ENCODE measurements at places on chromosomes 2 and 18.

GRCh38 chr2:212520340-212520739 is 18.3 kb downstream of the ERBB4 start:
- no peak for DNase-seq

DNA sequence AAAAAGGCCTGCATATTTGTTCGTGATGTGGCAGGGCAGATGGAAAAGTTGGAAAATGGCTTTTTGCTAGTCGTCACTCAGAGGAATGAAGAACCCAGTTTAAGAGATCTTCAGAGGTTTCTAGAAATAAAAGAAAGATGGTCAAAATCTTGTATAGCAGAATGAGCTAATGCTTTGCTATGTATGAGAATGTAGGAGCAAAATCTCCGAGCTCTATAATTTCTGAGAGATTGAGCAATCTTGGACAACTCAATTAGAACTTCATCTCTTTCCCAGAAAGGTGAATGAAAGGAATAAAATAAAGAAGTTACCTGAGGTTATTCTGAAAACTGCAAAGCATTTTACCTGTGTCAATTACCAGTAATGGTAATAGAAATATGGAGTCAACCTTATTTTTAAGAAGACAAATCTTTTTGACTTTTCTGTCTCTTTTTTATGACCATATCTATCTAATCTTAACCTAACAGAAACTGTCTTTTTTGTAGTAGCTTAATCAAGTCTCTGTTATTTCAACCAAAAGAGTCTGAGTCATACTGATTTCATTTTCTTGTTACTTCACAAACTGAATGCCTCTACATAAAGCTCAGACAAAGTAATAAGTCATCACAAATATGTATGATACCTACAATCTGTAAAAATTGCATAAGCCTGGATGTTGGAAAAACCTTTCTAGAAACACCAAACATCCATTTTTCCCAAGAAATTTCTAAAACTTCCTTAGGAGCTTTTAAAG is 32.5 kb downstream of the CCDC68 start:
- DNase-seq = peak; percentile 84

GRCh38 chr18:63192885-63193349 is 126.7 kb downstream of the BCL2 start:
- no peak for DNase-seq

DNA sequence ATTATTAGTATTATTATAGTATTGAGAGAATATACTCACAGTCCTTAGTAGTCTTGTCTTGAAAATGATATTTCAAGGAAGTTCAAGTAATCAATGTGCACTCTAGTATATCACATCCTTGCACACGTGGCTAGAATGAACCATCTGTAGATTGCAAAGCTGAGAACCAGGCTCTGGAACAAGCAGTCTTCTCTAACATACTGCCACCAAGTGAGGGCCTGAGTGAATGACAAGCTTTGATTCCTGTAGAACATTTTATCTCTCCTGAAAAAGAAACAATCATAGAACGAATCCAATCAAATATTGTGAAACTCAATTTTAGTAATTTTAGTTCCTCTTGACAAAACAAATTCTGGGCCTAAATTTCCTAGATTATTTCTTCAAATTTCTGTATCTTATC is 55.3 kb upstream of the SULT1C3 start:
- peak; percentile 55 for DNase-seq

GRCh38 chr2:102975996-102976975 is 214.5 kb downstream of the TMEM182 start:
- DNase-seq = peak; percentile 10

- no peak for DNase-seq
Measured at GRCh38 chr2:174717916-174718315, 46.4 kb downstream of the CHRNA1 start.

DNA sequence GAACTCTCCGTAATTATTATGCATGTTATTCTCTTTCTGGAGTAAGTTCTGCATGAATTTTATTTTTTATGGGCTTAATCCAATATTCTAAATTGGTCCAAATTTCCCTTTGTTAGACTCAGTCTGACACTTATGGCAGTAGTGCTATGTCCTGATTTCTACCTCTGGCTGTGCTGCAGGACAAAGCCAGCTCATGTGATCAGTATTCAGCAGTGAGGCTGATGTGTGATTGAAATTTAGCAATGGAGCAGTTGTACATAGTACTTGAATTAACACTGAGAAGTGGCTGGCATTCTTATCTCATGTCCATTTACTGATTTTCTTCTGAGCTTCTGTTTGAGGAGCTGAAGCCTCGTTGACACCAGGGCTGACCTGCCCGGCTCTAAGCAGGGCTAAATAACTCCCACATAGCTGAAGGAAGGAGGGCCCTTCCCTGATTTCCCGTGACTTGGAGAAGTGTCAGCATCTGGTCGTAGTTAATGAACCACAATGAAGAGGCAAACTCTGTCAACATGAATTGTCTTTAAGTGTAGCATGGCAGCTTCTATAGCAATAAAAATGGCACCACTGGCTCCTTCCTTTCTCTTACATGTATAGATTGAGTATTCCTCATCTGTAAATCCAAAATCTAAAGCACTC is 159.0 kb upstream of the RASGRP3 start:
- DNase-seq = no peak

DNA sequence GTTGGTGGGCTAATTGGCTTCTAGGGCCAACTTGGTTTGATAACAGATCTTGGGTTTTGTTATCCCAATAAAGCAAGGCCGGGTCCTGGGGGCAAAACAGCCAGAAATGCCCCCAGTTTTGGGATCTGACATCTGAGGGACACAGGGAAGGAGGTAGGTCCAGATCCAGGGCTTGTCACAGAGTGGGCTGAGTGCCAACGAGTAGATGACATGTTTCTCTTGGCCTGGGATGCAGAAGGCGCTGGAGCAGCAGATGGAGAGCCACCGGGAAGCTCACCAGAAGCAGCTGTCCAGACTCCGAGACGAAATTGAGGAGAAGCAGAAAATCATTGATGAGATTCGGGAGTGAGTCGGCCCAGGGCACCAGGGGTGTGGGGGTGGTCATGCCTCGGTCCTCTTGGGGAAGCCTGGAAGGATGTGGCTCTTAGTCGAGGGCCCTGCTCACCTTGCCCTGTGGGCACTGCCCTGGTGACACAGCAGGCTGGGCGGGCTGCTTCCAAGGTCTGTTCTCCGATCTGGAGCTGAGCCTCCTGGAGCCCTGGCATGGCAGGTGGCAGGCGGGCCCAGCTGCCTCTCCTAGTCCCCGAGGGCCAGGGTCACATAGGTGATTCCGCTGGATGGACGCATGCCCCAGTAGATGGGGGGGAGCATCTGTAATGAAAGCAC is 40.2 kb upstream of the LYPD6B start:
- DNase-seq = no peak

GRCh38 chr2:44981714-44982108 is 27.5 kb downstream of the SIX2 start:
- peak; percentile 71 for DNase-seq

DNA sequence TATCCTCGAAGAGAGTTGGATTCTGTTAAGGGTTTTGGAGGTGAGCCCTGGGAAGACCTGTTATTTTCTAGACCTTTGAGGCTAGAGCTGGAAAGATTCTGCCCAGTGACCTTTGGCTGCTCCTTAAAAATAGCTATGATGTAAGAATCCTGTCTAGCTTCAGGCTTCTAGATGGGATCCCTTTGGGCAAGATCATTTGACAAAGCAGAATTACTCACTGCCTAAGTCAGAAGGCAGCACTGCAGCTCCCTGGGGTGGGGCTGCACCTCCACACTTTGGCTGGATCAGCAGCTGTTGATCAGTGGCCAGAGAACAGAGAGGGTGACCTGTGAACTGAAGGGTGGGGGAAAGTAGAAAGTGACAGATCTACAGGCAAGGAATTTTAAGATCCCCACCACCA is 103.8 kb downstream of the ASAP2 start:
- peak; percentile 96 for DNase-seq

DNA sequence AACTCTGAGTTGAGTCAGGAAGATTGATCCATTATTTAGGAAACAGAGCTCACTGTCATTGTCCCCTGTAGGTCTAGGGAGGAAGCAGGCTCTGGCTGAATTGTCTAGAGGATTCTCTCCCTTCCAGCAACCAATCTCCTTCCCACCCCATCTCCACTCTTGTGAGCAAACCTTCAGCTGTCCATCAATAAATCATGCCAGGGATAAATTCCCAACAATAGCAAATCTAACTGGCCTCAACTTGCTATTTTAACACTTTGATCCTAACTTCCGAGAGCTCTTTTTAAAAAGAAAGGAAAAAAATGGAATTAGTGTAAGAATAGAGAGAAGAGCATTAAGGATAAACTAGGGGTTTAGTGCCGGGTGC is 53.5 kb downstream of the ATP8B1 start:
- no peak for DNase-seq

DNA sequence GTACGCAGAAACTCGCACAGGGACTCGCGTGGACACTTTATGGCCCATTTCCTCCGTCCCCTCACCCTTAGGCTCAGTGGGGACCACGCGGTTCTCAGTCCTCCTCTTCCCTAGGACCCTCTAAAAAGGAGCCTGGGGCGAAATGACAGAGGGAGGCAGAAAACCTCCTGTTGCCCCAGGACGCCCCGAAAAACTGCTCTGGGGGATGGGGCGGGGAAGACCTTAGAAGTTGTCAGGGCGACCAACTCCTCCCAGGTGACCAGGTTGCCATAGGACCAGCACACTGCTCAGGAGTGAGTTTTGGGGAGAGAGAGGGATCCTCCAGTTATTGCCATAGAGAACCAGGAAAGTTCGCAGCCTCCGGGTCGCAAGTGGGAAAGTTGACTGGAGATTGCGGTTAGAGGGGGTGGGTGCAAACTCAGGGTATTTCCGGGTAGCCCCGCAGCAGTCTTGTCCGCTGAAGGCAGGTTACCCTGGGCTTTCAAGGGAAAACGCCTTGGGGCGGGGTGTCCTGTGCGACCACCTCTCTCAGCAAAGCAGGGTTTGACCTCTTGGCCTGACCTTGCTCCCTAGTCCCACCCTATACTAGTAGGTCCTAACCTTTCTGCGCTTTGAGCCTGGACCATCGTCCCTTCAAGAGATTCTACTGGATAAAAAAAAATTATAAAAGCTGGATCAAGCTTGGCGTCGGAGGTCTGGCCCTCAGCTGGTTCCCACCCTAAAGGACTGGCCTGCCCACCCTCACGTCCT is 7.8 kb upstream of the PAX3 start:
- no peak for DNase-seq

DNA sequence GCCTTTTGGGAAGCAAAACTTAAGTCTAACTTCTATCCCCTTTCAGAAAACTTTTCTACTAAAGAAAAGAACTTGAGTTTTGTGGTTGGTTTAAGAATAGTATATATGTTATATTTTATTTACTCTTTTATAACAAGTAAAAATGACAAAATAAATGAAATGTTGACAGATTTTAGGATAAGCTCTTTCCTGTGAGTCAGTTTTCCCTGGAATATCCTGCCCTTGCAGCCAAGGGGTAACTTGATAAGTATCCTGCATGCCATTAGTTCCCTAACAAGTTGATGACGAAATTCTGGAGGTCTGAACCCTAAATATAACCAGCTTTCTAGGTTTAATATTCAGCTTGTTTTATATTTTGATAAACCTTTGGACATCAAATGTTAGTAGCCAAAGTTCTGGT is 7.3 kb upstream of the HTR2B start:
- DNase-seq = peak; percentile 59

GRCh38 chr2:219198974-219199373 is 7.6 kb upstream of the ZFAND2B start:
- DNase-seq = no peak

GRCh38 chr2:148967056-148967455 is 71.4 kb upstream of the LYPD6B start:
- DNase-seq = no peak

- DNase-seq = no peak
Measured at GRCh38 chr2:148603562-148603920, 41.0 kb upstream of the EPC2 start.

- no peak for DNase-seq
Measured at GRCh38 chr18:7237673-7238272, 6.9 kb downstream of the LRRC30 start.

DNA sequence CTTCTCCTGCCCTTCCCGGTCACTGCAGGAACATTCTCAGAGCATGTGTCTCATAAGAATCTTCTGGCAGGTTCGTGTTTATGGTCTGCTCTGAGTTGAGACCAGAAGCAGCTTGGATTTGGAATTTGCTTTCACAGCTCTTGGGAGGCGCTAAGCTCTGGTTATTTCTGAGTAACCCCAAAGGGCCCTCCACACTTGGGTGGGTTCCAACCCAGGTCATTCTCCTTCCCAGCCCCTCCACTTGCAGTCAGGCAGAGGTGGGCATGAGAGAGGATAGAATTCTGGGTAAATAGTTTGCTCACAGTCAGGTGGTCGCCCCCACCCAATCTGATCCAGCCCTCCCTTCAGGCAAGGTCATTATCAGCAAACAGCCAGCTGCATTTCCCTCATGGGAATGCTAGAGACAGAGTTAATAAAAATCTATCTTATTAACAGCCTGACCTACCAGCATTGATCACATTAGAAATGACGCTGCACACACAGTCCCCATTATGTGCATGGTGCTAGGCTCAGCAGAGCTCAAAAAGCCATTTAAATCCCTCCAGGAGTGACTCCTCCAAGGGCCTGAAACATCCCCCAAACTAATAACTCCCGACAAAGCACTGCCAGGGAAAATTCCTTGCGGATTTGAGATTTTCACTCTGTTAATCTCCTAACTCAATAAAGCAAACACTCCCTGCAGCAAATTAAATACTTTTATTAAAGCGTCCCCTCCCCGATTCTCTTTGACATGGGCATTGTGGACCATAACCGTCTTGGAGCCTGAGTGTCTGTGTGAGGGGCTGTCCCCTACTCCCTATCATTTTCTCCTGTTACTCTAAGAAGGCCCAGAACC is 61.9 kb downstream of the SLC4A5 start:
- DNase-seq = no peak

- DNase-seq = no peak
Measured at GRCh38 chr2:11842336-11842735, 95.9 kb downstream of the LPIN1 start.

- DNase-seq = no peak
Measured at GRCh38 chr2:163649080-163649479, 86.7 kb downstream of the FIGN start.

- no peak for DNase-seq
Measured at GRCh38 chr2:162021516-162022058, 52.4 kb downstream of the DPP4 start.

GRCh38 chr18:57789090-57789489 is 14.0 kb downstream of the ATP8B1 start:
- peak; percentile 66 for DNase-seq

- DNase-seq = no peak
Measured at GRCh38 chr2:38539086-38539485, 63.6 kb downstream of the HNRNPLL start.
